Osteoblast (primary cell): ENCODE measurements at places on chromosomes 12 and 14. TPM values are rescaled to one million over a fixed set of nuclear protein-coding genes. Genes with fewer than 3 reads are reported as not detected.

BIN2 gene
- under 0.01 TPM in 1 of 2 replicates, not detected in the other for total RNA-seq

BCL11B gene
- 0.36 and 0.88 TPM in 2 replicates for total RNA-seq

CCT2 gene
- 187 and 210 TPM in 2 replicates for total RNA-seq

RAB15 gene
- 4.0 and 4.1 TPM in 2 replicates for total RNA-seq

DCAF11 gene
- total RNA-seq = 73.4 and 84.7 TPM in 2 replicates

E2F7 gene
- 13.4 and 16.5 TPM in 2 replicates for total RNA-seq

DNA sequence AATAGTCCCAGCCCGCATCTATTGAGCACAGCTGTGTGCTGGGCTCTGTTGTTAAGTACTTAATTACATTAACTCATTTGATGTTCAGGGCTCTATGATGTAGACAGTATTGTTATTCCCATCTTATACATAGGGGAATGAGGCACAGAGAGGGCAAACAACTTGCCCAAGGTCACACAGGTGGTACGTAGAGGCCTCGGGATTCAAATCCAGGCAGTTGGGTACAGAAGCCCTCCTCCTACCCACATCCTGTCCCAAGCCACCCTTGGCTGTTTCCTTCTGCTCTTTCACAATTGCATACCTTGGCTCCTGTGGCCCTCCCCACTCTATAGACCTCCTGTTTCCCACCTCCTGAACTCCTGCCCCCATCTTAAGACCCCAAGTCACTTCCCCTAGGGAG lies 10.0 kb upstream of the GPR68 start:
- DNase-seq = no peak

DNA sequence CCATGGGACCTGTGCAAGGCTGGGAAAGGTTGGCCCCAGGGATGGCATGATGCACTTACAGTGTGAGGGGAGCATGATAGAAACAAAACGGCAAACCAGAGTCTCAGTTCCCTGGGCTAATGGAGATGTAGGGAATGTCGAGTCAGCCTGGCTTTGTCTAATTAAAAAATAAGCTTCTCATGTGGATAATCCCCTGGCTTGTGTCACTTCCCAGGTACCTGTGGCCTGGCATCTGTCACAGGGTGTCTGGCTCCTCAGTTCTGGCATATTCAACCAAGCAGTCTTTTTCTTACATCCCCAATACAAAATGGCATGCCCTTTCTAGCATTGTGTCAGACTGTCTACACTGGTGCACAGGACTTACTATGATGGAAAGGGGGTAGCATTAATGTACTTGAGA lies 261.4 kb downstream of the GRIN2B start:
- no peak for DNase-seq

- DNase-seq = no peak
These were observed 14.0 kb downstream of the OR11G2 start for GRCh38 chr14:20204721-20205120.

DNA sequence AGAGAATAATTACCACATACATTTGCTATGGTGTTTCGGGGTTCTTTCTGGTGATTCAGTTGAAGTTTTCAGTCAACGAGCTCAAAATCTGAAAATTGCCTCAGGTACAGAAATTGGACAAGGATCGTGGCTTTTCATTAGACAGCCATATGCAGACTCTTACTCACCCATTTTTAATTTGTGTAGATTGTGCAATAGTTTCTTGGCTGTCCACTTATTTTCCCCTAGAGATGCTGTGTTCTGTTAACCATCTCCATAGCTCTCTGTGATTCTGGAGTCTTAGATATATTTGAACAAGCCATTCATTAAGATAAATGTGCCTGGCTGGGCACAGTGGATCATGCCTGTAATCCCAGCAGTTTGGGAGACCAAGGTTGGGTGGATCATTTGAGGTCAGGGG lies 497.1 kb upstream of the RPL10L start:
- no peak for DNase-seq

- DNase-seq = no peak
These were observed 37.4 kb downstream of the PLXNC1 start for GRCh38 chr12:94185801-94186200.

DNA sequence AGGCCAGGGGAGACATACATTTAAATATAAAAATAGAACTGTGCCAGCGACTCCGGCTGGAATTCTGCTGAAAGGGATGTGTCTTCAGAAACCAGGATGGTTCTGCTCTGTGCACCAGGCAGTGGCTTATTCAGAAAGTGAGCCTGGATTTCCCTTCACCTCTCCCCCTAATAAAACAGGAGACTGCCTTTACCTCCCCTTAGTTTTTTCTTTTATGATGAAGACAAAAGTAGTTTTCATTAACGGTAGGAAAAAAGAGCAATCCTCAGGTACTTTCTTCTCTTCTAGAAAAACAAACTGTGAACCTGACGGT lies 346 bp downstream of the SLC7A8 start:
- no peak for DNase-seq

DNA sequence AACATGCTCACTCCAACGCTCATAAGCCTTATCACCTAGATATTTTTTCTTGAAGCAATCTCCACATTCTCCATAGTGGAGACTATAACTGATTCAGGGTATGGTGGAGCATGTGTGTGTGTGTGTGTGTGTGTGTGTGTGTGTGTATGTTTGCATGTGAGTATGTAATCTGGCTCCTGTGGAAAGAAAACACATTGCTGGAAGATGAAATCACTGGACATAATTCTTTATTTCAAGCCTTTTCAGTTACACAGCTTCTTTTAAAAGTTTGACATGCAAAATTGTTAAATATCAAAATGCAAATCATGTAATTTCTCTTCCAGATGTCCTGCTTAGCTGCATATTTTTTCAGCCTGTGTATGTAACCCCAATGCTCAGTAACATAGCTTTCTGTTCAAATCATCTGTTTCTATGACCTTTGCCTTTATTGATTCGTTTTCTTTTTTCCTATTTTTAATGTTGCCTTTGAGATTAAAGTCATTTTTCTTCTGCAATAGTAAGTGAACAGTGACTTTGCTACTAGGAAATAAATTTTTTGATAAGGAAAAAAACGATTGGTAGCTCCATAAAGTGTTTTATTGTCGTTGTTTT lies 80.5 kb upstream of the BTG1 start:
- no peak for DNase-seq

GRCh38 chr12:64745980-64746379 lies 13.2 kb downstream of the GNS start:
- no peak for DNase-seq

GRCh38 chr14:97902630-97903029 lies 1105.4 kb downstream of the VRK1 start:
- DNase-seq = no peak

DNA sequence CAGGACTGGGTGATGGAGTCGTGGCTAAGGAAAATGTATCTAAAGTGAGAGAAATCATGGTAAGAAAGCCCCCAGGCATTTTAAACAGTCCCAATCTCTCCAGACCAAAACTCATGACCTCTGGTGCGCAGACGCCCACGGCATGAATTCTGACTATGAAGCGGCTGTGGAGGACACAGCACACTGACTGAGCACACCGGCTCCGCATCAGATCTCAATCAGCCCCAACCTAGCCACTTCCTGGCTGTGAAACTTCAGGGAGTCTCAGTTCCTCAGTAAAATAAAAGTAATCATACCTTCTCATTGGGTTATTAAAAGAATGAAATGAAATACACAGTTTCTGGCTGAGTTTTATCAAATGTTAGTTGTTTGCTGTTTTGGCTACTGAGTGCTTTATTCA lies 38.7 kb downstream of the SETD3 start:
- no peak for DNase-seq

DNA sequence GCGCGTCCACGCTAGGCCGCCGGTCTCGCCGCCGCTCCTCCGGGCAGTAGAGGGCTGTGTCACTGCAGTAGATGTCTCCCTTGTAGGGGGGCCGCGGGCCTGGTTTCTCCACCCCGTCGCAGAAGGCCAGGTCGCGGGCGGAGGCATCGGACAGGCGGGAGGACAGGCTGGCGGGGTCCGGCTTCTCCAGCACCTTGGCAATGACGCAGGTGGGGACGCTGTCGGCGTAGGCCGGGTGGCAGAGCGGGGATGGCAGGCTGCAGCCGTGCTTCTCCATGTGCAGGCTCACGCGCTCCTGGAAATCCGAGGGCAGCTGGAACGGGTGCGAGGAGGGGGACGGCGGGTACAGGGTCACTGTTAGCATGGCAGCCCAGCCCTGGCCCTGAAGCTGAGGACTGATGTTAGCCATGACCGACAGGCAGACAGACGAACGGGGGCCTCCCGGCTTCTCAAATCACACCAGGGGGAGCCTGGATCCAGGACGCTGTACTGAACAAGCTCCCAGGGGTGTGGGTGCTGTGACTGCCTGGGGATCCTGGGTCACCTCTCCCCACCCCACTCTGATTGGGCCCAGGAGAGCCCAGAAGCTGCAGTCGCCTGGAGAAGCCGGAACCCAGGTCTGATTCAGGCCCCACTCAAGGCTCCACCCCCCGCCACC lies 48.1 kb downstream of the BEGAIN start:
- DNase-seq = peak; percentile 64

GRCh38 chr12:34400986-34401658 lies 378.8 kb downstream of the ALG10 start:
- peak; percentile 70 for DNase-seq

- no peak for DNase-seq
These were observed 43.8 kb downstream of the FOXN3 start for GRCh38 chr14:89373185-89373584.

DNA sequence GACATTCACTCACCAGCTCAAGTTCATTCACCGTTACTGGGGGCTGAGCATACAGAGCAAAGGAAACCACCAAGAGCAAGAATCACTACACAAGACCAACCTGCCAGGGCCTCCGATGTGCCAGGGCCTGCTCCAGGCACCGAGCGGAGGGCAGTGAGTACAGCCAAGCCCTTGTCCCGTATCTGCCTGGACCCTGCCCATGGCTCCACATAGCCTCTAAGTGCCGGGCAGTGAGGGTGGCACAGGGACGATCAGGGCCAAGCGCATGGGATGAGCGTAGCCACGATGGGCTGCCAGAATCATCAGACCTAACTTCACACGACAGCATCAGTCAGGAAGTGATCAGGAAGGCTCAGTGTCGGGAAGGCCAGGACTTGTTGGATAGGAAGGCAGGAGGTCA lies 199.6 kb downstream of the BCL11B start:
- no peak for DNase-seq

- DNase-seq = no peak
These were observed 112.8 kb downstream of the EGLN3 start for GRCh38 chr14:33837943-33838683.

DNA sequence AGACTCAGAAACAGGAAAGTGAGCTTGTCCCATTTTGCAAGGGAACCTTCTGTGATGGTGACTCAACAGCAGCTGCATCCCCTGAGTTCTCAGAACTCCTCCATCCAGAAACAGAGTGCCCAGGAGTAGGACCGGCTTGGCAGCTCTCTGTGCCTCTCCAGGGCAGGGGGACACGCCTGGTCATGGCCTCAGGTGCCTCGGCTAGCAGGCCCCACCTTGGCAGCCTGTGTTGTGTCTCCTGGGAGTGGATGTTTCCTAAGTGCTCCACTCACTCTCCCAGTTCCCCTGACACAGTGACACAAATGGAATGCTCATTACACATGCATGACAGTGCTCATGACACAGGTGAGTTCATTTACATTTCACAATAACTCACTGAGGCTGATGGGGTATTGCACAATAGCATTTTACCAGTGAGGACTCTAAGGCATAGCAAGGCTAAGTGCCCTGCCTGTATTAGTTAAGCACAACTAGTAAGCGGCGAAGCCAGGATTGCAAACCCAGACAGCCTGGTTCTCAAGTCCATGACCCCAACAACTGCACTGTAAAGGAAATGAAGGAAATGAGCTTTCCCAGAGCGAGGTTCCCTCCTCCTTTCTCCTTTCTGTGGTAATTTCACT lies 47.4 kb downstream of the CALM1 start:
- DNase-seq = no peak

DNA sequence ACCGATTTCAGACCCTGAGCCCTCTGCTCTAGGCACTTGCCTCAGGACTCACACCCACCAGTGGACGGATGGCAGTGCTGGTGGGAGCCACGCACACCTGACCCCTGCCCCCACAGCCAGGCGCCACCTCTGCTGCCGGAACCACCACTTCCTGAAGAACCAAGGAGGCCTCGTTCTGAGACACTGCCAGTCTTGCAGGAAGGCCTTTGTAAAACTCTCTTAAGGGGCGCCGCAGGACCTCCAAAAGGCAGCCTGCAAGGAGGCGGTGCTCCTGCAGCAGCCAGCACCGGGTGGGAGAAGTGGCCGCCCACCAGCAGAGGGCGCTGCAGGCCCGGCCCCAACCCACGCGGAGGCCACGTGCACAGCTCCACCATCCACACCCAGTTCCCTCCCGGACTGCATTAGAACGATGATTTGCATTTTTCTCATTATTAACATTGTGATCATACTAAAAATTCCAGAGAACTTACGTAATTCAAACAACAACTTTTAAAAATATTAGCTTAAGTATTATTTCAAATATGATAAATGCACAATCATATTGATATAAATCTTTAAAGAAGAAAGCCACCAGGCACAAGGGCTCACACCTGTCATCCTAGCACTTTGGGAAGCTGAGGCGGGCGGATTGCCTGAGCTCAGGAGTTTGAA lies 12.8 kb downstream of the STX2 start:
- DNase-seq = peak; percentile 92

- DNase-seq = no peak
These were observed 18.6 kb upstream of the TMEM106C start for GRCh38 chr12:47944685-47945340.

DNA sequence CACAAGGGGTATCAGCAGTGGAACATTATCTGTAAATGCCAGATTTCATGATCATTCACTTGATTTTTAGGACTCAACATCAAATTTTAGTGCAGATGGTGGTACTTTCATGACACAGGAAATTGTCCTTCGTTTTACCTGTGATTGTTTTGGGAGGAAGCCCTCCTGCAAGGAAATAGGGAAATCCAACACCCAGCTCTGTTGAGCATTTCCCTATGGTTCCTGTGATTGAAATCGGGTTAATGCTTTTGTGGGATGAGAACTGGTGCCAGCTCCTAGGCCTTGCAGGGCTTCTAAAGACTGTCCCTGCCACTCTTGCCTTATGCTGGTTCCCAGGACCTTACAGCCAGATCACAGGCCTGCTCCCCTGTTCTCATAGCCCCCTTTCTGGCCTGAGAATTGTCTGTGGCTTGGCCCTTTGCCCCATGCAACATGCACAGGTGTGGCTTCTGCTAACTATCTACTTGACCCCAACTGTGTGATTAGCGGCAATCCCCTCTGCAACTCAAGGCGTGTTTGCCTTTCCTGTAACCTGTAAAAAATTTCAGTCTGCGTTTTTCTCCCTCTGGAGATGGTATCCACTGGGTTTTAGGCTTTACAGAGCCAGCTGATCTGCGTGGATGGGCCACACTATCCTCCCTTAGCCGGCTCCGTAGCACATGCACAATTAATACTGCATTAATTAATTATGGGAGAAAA lies 112.5 kb downstream of the ETV6 start:
- DNase-seq = no peak

- DNase-seq = no peak
These were observed 6.2 kb downstream of the COA8 start for GRCh38 chr14:103568952-103569351.

- DNase-seq = no peak
These were observed 373.7 kb upstream of the SYT1 start for GRCh38 chr12:78490861-78491260.
